ENCODE measurements at places on chromosomes 13 and 19.

DNA sequence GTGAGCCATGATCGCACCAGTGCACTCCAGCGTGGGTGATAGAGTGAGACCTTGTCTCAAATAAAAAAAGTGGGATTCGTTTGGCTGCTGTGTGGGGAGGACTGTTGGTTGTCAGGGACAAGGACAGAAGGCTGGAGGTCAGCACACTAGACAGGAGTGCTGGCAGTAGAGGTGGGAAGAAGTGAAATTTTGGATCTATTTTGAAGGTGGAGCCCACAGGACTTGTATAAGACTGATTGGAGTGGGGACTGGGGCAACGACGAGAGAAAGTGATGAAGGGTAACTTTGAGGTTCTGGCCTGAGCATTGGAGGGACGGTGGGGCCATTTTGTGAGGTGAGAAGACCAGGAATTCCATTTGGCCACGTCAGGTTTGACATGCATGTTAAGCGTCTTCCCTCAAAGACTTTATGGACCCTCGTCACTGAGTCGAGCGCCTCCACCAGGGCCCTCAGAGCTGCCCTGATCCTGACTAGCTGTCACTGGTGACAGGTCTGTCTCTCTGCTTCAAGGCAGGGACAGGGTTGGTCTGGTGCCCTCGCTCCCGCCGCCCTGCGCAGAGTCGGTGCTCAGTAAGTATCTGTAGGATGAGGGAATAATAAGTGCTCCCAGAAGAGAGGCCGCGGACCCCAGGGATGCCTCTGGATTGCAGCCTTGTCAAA lies 673 bp downstream of the CTU1 start:
- DNase-seq = no peak

GRCh38 chr19:29683009-29683408 lies 17.7 kb downstream of the PLEKHF1 start:
- DNase-seq = no peak

- no peak for DNase-seq
Measured at GRCh38 chr19:21109116-21109515, 27.1 kb downstream of the ZNF714 start.

DNA sequence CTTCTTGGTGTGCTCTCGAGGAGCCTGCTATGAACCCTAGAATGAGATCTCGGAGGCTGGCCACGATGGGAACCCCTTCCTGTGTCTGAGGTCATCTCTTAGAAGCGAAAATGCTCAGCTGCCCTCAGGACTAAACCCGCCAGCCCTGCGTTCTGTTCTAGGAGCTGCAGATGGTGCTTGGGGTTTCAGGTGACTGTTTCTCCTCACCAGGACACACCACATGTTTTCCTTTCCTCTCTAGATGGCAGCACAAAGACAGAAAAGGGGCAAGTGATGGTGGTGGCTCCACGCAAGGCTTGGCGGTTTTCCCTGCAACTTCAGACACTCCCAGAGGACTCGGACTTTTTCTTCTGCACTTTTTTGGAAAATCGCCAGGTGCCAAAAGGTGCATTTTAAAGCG lies 60.1 kb downstream of the RNASEH2B start:
- DNase-seq = no peak

DNA sequence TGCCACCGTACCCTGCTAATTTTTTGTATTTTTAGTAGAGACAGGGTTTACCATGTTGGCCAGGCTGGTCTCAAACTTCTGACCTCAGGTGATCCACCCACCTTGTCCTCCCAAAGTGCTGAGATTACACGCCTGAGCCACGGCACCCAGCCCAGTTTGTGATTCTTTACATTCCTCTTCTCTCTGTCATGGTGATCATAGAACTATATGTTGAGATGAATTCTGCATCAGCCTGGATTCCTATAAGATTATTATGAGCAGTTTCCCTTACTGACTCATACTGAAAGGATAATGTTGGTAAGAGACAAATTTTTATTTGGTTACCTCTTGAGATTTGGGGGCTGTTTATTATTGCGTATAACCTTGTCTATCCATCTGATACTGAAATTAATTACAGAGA lies 121.5 kb upstream of the CSNK1A1L start:
- no peak for DNase-seq

GRCh38 chr13:19674898-19675297 lies 41.4 kb downstream of the MPHOSPH8 start:
- DNase-seq = no peak

GRCh38 chr13:22562116-22562515 lies 618.7 kb upstream of the SGCG start:
- no peak for DNase-seq

- DNase-seq = no peak
Measured at GRCh38 chr19:11973019-11973810, 8.4 kb downstream of the ZNF763 start.

GRCh38 chr19:32908641-32909190 lies 39.1 kb upstream of the SLC7A9 start:
- DNase-seq = no peak

DNA sequence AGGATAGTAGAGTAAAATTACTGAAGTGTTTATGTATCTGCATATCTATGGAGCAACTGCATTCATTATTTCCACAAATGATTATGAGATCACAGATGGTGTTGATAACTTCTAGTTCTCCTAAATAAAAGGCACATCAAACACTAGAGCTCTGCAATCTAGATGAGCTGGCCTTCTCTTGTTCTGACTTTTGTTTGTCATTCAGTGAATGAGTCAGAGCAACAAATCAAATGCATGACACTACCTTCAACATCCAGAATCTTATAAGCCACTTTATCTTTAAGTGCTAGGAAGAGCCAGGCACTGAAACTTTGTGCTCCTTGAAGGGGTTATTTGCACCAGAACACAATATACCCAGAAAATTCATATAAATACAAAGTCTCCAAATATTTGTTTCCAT lies 456.0 kb downstream of the PCDH17 start:
- no peak for DNase-seq

DNA sequence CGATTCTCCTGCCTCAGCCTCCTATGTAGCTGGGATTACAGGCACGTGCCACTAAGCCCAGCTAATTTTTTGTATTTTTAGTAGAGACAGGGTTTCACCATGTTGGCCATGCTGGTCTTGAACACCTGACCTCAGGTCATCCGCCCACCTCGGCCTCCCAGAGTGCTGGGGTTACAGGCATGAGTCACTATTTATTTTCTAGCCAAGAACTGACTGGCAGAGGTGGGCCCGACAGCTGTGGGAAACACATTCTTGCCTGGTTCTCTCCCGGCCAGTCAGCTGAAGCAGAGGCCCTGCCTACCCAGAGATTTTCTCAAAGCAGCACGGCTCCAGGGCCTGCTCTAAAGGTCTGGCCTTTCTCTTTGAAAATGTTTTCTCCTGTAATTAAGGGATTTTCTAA lies 108.0 kb downstream of the KCTD15 start:
- no peak for DNase-seq

- peak; percentile 26 for DNase-seq
Measured at GRCh38 chr19:49019242-49019932, 2.5 kb upstream of the LHB start.

- no peak for DNase-seq
Measured at GRCh38 chr19:19315444-19315843, 4.9 kb downstream of the SUGP1 start.

DNA sequence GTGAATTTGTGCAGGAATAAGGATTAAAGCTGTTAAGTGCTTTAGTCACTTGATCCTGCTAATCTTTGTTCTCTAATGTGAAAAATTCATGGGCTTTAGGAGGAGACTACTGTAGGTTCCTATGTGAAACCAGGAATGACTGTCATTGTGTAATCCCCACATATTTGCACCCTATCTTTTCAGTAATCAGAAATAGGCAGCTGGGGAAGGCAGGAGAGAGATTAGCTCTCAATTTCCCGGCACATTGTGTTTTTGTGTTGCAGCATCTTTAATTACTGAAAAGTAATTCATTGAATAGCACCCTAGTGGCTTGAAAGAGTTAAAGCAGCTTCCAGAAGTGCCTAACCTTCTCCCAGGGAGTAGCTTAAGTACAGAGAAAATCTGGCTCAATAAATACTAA lies 282.9 kb downstream of the OLFM4 start:
- DNase-seq = no peak

DNA sequence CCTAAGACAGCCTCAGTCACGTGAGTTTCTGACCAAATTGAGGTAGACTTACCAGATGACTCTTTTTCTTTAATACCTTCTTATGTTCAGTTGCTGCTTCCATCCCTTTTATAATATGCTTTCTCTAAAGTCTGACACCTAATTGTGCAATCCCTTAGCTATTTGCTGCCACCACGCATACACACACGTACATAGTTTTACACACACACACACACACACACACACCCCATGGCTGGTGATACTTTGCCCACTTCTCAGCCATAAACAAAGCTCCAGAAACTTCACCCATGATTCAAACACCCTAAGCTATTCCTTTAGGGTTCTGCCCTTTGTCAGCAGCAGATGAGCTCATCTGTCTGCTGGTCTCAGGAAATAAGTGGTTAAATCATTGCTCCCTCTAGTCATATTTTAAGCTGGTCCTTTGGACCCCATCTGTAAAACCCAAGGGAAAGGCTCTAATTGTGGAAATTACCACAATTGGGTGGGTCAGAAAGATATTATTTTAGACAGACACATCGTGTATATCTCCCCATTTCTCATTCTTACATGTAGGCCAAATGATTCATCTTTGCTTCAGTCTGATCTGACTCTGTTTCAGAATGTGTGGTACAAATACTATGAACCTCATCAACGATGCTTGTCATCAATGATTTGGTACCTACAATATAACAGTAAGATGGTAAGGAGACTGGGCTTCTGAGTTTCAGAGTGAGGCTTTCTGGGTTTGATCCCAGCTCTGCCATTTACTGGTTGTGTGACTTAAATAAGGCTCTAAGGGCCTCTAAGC lies 69.2 kb downstream of the NALCN start:
- DNase-seq = no peak

DNA sequence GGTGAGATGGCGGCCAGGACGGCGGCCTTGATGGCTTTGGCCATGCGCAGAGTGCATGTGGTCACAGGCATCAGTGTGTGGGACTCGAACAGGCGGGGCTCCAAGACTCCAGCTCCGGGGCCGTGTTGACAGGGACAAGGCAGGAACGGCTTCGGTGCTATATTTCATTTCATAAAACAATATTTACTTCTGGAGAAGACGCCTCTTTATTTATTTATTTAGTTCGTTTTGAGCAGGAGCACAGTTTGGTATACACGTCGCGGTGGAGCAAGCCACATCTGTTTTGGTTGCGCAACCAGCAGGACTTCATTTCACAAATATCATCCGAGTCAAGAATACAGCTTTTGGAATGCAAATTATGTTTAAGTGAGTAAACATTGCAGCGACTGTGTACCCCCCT lies 166.7 kb upstream of the TSHZ3 start:
- no peak for DNase-seq

DNA sequence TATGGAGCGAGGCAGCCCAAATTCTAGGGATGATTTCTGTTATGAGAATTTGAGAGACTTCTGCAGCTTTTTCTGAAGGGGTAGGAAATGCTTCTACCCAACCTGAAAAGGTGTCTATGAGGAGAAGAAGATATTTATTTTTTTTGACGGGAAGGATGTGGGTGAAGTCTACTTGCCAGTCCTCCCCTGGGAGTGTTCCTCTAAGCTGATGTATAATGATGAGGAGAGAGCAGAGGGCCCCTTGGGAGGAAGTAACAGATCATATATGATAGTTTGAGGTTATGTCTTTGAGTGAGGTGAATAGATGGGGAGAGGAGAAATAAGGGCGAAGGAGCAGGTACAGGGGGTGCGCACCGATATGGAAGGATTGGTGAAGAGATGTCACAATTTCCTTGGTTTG lies 910.6 kb upstream of the SLITRK5 start:
- no peak for DNase-seq

DNA sequence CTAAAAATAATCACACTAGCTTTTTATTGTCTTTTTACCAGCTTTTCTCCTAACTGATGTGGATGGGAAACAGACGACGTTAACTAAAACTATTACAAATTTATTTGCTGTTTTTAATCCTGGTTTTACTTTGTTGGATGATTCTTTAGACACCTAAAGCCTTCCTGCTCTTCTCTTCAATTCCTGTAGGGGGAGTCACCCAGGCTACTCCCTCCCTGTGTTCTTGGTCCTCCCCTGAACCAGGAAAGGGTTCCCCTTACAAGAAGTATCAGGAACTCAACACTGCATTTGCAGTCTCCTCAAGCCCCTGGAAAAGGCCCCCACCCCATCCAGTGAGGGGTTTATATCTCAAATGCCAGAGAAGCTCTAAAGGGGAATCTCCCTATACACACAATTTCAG lies 206.1 kb downstream of the SUCLA2 start:
- DNase-seq = no peak

DNA sequence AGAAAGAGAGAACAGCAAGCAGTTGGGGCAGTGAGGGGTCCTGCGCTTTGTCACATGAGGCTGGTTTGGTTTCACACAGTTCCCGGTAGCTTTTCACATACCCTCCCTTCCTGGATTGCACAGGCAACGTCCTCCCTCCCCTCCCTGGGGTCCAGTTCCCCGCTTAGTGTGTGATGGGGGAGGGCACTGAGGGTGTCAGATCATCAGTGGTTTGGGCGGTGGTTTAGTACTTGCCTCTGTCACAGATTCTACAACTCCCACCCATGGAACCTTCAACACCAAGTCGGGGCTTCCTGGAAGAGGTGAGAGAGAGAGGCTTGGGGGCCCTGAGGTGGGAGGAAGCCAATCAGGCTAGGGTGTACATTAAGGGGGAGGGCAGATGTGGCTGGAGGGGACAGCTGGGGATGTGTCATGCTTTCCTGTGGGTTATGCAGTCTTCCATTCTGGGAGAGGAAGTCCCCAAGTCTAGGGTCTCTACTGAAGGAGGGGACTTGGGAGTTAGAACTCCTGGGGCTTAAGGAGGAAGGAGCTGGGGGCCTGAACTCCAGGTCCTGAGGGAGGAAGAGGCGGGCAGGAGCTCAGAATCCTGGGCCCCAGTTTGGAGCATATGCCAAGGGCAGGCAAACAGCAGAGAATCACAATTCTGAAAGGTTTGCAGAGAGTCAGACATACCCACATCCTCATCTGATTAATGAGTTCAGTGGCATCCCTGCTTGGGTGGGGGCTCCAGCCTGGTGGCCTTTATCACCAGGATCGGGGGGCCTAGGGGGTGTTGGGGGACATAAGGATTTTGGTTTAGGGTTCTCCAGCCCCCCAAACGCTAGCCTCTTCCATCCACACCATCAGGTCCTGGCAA lies at the start of gene NKG7:
Gene NKG7 (minus strand): TSS at position 6 of the 856 bp plus-strand sequence. CDS start 119 bp downstream, outside the sequence.
- DNase-seq = peak; percentile 77

DNA sequence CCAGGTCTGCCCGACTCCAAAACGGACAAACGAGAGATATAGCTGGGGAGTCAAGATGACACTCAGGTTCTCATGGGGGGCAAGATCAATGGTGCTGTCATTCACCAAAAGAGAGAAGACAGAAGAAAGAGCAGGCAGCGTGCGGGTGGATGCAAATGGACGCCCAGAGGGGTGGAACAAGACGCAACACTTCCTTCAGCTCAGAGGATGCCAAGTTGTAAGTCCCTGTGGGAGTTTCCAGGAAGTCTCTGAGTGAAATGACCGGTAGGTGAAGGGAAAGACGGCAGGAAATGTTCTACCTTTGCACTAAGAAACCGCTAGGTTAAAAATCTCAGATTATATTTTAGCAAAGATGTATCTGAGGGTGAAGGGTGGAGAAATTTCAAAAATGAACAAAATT lies 26.5 kb downstream of the TUBGCP3 start:
- no peak for DNase-seq

Measured in activated naive CD8-positive, alpha-beta T cell treated with anti-CD3 and anti-CD28 coated beads, Interleukin-2, amount 50 U/mL, for 16 hours (primary cell).